NCI-H146 (cell line): ENCODE measurements at places on chromosomes 16 and 17.

GRCh38 chr17:4304417-4305027 lies 40.7 kb upstream of the ANKFY1 start:
- DNase-seq: peak; percentile 8

- peak; percentile 18 for DNase-seq
Observed at GRCh38 chr17:64236827-64237403, 26.1 kb downstream of the TEX2 start.

DNA sequence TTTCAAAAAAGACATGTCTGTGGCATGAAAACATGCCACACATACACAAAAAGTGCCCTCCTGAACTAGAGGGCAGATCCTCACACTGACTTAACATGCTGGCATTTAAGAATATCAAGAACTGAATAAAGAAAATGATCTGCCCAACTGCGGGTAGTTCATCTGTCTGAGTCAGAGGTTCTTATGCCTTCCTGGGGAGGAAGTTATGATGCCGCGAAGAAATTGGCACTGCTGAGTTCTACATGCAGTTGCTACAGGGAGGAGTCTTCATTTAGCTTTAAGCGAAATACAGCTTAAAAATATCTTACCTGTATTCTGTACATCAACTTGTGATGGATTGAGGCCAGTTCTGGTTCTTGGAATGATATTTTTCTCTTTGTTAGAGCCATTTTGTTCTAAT lies 6.3 kb downstream of the ALDH3A2 start:
- DNase-seq: no peak

GRCh38 chr17:46771561-46772474 lies 46.7 kb downstream of the WNT3 start:
- DNase-seq: peak; percentile 27

GRCh38 chr17:80244871-80245509 lies 15.7 kb upstream of the RNF213 start:
- no peak for DNase-seq

- no peak for DNase-seq
Observed at GRCh38 chr16:72349719-72350118, 177.8 kb upstream of the PMFBP1 start.

DNA sequence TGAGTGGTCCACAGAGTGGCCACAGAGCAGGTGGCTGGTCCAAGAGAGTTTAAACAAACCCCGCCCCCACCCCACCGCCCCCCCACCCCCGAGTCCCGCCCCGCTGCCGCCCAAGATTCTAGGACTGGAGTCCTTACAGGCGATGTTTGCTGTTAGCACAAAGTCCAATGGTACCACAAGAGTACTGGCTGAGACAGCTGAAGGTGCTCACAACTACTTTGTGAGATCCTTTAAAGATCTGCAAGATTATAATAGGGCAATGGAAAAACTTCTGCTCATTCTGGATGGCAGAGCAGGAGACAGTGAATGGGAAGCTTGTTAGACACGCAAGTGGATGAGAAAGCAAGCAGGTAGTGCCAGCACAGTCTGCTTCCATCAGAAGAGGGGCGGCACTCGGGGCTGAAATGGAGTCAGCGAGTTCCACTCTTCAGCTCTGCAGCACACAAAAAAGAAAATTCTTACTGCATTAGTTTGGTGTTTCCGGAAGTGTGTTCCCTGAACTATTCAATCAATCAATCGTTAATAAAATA lies 4.7 kb upstream of the TEKT3 start:
- DNase-seq: no peak

DNA sequence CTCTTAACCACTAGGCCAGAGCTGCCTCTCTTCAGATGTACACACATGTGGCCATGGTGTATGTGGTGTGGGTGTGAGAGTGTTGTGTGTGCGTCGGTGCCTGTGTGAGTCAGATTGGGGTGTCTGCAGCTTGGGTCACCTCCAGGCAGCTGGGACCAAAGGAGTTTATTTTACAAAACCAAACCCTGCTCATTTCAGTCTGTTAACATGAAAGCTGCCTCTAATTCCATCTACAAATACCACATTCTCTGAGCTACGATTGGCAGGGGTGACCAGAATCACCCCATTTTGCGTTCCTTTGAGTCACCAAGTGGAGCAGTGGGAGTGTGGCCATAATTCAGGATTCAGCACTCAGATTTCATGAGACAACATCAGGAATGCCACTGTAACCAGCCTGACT lies 105.3 kb downstream of the IRX5 start:
- DNase-seq: no peak
